ENCODE measurements at places on chromosomes 4 and X. TPM values are rescaled to one million over a fixed set of nuclear protein-coding genes. Genes with fewer than 3 reads are reported as not detected.
A peak's percentile ranks its signal among the peaks of the same experiment; 100 is the strongest.

Gene ZBTB49
- 2.1 TPM for polyA plus RNA-seq

Gene TRIM75
- not detected for polyA plus RNA-seq

Gene ZNF732
- polyA plus RNA-seq: 0.51 TPM

DNA sequence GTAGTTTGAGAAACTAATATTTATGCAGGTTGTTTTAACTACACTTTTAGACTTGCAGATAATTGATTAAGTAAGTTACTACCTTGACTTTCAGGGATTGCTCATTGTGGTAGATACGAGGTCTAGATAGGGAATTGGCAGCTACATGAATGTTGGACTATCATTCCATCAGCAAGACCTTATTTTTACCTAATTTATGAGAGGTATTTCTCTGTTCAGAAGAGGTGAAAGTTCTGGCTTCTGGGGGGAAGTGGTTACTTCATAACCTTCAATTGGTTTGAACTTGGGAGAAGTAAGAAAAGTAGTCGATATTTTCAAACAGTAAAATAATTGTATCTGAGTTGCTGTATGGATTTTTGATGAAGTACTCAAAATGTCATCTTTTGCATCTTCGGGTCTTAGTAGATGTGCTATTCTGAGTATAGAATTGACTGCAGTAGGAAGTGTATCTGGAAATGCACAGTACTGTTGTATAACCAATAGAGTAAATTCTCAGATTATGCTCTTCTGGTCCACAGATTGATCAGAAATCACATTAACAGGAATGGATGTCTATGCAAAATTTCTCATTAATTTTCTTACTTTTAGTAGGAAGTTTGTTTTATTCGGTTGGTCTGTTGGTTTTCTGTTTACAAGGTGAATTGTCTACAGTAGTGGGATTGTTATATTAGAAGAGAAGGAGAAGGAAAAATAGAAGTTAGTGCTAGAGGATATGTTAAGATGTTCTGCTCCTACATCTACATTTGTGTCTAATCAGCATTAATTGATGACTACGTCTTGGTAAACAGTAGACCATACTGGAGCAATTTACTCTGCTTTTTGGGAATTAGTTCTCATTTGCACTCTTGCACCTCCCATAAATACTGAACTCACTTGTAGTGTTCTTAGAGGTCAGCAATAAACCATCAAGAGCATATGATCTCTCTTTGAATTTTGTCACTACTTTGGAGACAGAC, 3.0 kb downstream of the NFKB1 start:
- H3K36me3 ChIP-seq: no peaks in the 10 kb centered on the region
- H3K4me1 ChIP-seq: peaks cover 19% of the 10 kb centered on the region
- H3K4me3 ChIP-seq: no peak overlapping the region
- H3K27ac ChIP-seq: peak overlapping the region; percentile 97
- DNase-seq: no peak

- DNase-seq: peak; percentile 86
- no peaks in the 10 kb centered on the region for H3K27me3 ChIP-seq
- no peak overlapping the region for H3K4me3 ChIP-seq
- peak overlapping the region; percentile 87 for H3K27ac ChIP-seq
Measured at GRCh38 chr4:8182858-8183725, 16.0 kb upstream of the SH3TC1 start.

GRCh38 chr4:111963158-111963700, 182.0 kb upstream of the FAM241A start:
- no peaks in the 10 kb centered on the region for H3K36me3 ChIP-seq
- no peaks in the 10 kb centered on the region for H3K4me1 ChIP-seq
- no peak overlapping the region for H3K27ac ChIP-seq
- no peak overlapping the region for H3K4me3 ChIP-seq
- H3K27me3 ChIP-seq: no peaks in the 10 kb centered on the region

Gene IL3RA
- polyA plus RNA-seq: not detected

DNA sequence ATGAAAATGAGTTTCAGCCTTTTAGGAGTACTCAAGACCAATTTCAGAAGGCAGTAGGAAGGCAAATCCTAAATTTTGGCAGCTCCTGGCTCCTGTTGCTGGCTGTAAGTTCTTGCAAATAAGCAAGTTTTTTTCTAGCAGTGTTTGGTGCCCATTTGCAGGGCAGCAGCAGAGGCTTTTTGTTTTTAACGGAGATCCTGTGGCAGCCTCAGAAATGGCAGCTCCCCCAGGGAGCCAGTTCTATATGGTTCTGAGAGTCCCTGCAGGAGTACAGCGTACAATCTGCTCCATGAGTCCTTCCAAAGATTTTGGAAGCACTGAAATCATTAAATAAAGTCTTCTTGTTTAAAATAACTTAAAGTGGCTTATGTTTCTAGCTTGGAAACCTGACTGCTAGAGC, 171.9 kb downstream of the NDST4 start:
- no peaks in the 10 kb centered on the region for H3K36me3 ChIP-seq
- DNase-seq: no peak
- H3K27ac ChIP-seq: no peak overlapping the region
- H3K27me3 ChIP-seq: no peaks in the 10 kb centered on the region
- no peaks in the 10 kb centered on the region for H3K4me1 ChIP-seq

Gene SLC7A11
- 8.4 TPM for polyA plus RNA-seq

GRCh38 chr4:162852642-162853041, 314.0 kb downstream of the NAF1 start:
- H3K4me1 ChIP-seq: no peaks in the 10 kb centered on the region
- H3K27ac ChIP-seq: no peak overlapping the region
- no peaks in the 10 kb centered on the region for H3K36me3 ChIP-seq
- H3K27me3 ChIP-seq: no peaks in the 10 kb centered on the region
- no peak overlapping the region for H3K4me3 ChIP-seq

Gene PNMA6F
- not detected for polyA plus RNA-seq

GRCh38 chr4:138761638-138762220, 253.9 kb upstream of the NOCT start:
- H3K27me3 ChIP-seq: no peaks in the 10 kb centered on the region
- H3K27ac ChIP-seq: no peak overlapping the region
- H3K4me1 ChIP-seq: no peaks in the 10 kb centered on the region
- H3K36me3 ChIP-seq: no peaks in the 10 kb centered on the region
- no peak for DNase-seq
- no peak overlapping the region for H3K4me3 ChIP-seq

Gene BEX1
- polyA plus RNA-seq: 2.5 TPM

- no peaks in the 10 kb centered on the region for H3K4me1 ChIP-seq
- no peaks in the 10 kb centered on the region for H3K36me3 ChIP-seq
- no peak overlapping the region for H3K4me3 ChIP-seq
- H3K27me3 ChIP-seq: no peaks in the 10 kb centered on the region
- DNase-seq: no peak
Measured at GRCh38 chr4:90537491-90537890, 410.3 kb downstream of the CCSER1 start.

Gene TSPAN7
- polyA plus RNA-seq: 1.6 TPM

Gene SYP
- 0.07 TPM for polyA plus RNA-seq

DNA sequence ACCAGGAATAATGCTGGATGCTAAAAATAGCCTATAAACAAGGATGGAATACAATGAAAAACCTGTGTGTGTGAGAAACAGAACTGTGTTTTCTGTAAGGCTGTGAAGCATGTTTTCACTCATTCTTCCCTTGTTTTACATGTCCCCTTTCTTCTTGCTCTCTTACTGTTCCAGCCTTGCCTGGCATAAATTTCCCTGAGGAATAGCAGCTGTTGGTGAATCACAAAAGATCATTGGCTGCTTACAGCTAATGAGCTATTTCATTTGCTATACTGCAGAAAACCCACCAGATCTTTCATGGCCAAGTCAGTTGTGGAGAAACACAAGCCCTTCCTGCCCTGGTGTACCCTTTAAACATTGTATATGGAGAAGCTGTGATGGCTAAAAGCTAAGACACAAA, 91.1 kb downstream of the LDB2 start:
- no peaks in the 10 kb centered on the region for H3K36me3 ChIP-seq
- DNase-seq: no peak
- H3K4me3 ChIP-seq: no peak overlapping the region
- no peak overlapping the region for H3K27ac ChIP-seq
- H3K4me1 ChIP-seq: no peaks in the 10 kb centered on the region
- no peaks in the 10 kb centered on the region for H3K27me3 ChIP-seq

GRCh38 chr4:168461821-168462220, 18.5 kb downstream of the DDX60L start:
- no peaks in the 10 kb centered on the region for H3K27me3 ChIP-seq
- no peak overlapping the region for H3K27ac ChIP-seq
- H3K4me1 ChIP-seq: peaks cover 2% of the 10 kb centered on the region
- no peaks in the 10 kb centered on the region for H3K36me3 ChIP-seq

GRCh38 chr4:139833151-139833910, 167.7 kb downstream of the MGST2 start:
- no peak for DNase-seq
- H3K27me3 ChIP-seq: no peaks in the 10 kb centered on the region
- H3K4me1 ChIP-seq: no peaks in the 10 kb centered on the region
- H3K36me3 ChIP-seq: no peaks in the 10 kb centered on the region
- no peak overlapping the region for H3K4me3 ChIP-seq

DNA sequence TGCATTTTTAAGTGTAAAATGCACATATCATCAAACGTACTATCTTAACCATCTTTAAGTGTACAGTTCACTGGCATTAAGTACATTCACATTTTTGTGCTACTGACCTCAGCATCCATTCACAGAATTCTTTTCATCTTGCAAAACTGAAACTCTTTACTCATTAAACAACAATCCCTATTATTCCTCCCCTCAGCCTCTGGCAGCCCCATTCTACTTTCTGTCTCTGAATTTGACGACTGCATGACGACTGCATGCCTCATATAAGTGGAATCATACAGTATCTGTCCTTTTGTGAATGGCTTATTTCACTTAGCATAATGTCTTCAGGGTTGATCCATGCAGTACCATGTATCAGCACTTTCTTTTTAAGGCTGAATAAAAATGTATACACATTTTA, 38.7 kb downstream of the CNKSR2 start:
- H3K27me3 ChIP-seq: no peaks in the 10 kb centered on the region
- H3K4me3 ChIP-seq: no peak overlapping the region
- DNase-seq: peak; percentile 15
- peak overlapping the region; percentile 18 for H3K27ac ChIP-seq
- no peaks in the 10 kb centered on the region for H3K36me3 ChIP-seq
- H3K4me1 ChIP-seq: peaks cover 3% of the 10 kb centered on the region

DNA sequence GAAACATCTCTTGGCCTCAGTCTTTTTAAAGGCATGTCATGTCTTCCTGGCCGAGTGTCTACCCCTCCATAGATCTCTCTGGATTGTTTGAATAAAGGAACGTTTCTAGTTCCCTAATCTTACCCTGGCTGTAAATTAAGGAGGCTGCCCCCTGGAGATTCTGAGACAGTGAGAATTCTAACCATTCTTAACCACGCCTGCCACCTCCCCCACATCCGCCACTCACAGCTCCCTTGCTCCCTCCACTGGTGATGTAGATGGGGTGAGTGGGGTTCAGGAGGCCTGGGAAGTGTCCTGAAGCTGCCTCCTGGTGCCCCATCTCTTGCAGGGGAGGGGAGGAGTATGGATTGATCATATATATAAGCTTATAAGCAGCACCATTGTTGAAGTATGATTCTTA, 48.0 kb upstream of the TRIM2 start:
- no peaks in the 10 kb centered on the region for H3K36me3 ChIP-seq
- no peak for DNase-seq
- H3K27me3 ChIP-seq: peaks cover 30% of the 10 kb centered on the region
- H3K4me1 ChIP-seq: peaks cover 19% of the 10 kb centered on the region
- no peak overlapping the region for H3K27ac ChIP-seq
- H3K4me3 ChIP-seq: no peak overlapping the region

- no peak overlapping the region for H3K27ac ChIP-seq
- no peaks in the 10 kb centered on the region for H3K27me3 ChIP-seq
- DNase-seq: no peak
- no peak overlapping the region for H3K4me3 ChIP-seq
- no peaks in the 10 kb centered on the region for H3K36me3 ChIP-seq
- no peaks in the 10 kb centered on the region for H3K4me1 ChIP-seq
Measured at GRCh38 chrX:96540111-96540631, 144.5 kb upstream of the DIAPH2 start.

- H3K27ac ChIP-seq: no peak overlapping the region
- H3K4me1 ChIP-seq: no peaks in the 10 kb centered on the region
- DNase-seq: no peak
- no peaks in the 10 kb centered on the region for H3K36me3 ChIP-seq
- no peak overlapping the region for H3K4me3 ChIP-seq
- no peaks in the 10 kb centered on the region for H3K27me3 ChIP-seq
Measured at GRCh38 chr4:89645482-89645881, 191.5 kb downstream of the SNCA start.

Gene FAM47E
- polyA plus RNA-seq: 0.28 TPM

GRCh38 chr4:98987720-98988119, 7.8 kb upstream of the METAP1 start:
- no peaks in the 10 kb centered on the region for H3K36me3 ChIP-seq
- H3K27ac ChIP-seq: no peak overlapping the region
- no peaks in the 10 kb centered on the region for H3K27me3 ChIP-seq
- H3K4me1 ChIP-seq: no peaks in the 10 kb centered on the region
- no peak for DNase-seq

GRCh38 chr4:168841000-168841671, 168.9 kb downstream of the CBR4 start:
- DNase-seq: no peak
- peaks cover 18% of the 10 kb centered on the region for H3K36me3 ChIP-seq
- H3K4me3 ChIP-seq: no peak overlapping the region
- H3K27me3 ChIP-seq: no peaks in the 10 kb centered on the region

Gene FHDC1
- polyA plus RNA-seq: 0.96 TPM

DNA sequence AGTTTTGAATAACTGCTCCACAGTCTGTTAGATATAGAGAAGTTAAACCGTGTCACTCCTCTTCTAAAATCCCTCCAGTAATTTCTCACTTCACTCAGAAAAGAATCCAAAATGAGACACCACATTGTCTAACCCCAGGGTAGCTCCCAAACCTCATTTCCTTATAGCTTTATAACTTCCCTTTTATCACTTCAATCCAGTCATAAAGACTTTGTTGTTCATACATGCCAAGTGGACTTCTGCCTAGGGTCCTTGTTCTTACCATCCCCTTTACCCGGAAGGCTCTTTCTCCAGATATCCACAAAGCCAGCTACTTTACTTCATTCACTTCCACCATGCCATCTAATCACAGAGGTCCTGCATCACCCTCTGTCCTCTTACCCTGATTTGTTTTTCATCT, 156.2 kb downstream of the GABRB1 start:
- H3K27me3 ChIP-seq: no peaks in the 10 kb centered on the region
- no peaks in the 10 kb centered on the region for H3K4me1 ChIP-seq
- no peak overlapping the region for H3K4me3 ChIP-seq
- DNase-seq: no peak
- no peaks in the 10 kb centered on the region for H3K36me3 ChIP-seq
- no peak overlapping the region for H3K27ac ChIP-seq

GRCh38 chr4:70183168-70183939, 12.2 kb upstream of the ODAM start:
- no peak overlapping the region for H3K4me3 ChIP-seq
- no peaks in the 10 kb centered on the region for H3K36me3 ChIP-seq
- no peaks in the 10 kb centered on the region for H3K4me1 ChIP-seq
- no peaks in the 10 kb centered on the region for H3K27me3 ChIP-seq

Gene RBMXL3
- polyA plus RNA-seq: not detected

Gene PPEF2
- polyA plus RNA-seq: 0.03 TPM

All from keratinocyte (primary cell).